ENCODE measurements at places on chromosomes 6 and 20.
A peak's percentile ranks its signal among the peaks of the same experiment; 100 is the strongest.

DNA sequence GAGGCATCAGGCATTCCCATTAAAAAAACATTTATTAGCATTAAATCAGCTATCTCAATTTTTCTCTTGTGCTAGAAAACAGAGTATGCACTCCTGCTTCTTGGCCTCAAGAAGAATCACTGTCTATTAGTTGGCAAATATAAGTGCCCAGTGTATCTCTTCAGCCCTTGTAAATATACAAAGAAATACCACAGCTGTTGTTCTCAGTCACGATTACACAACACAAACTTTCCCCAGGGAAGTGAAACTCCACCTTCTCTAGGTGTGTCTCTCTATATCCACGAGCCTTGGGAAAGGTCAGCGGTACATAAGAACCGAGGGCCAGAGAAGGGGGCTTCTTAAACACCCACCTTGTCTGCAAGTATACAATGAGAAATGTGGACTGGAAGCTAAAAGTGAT lies 194.7 kb downstream of the PKHD1 start:
- no peak for DNase-seq

GRCh38 chr6:496649-497048 lies 105.1 kb downstream of the IRF4 start:
- no peak for DNase-seq

GRCh38 chr20:43942201-43942590 lies 27.5 kb downstream of the TOX2 start:
- no peak for DNase-seq

- DNase-seq = no peak
Measured at GRCh38 chr6:106460481-106460880, 100.0 kb downstream of the CRYBG1 start.

- DNase-seq = no peak
Measured at GRCh38 chr20:25015986-25016385, 23.4 kb upstream of the APMAP start.

DNA sequence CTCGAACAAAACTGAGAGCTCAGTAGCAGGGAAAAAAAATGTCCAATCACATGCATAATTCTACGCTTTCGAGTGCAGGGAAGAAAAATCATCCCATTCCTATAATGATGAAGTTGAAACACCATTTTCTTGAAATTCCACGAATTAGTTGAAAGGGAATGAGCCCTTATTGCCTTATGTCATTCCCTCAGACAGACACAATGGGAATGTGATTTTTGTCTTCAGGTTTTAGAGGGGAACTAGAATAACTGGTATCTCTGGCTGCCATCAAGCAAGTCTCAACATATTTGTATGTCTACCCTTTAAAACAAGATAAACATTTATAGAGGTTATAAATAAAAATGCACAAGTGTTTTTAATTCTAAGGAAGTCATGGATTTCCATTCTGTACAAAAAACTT lies 87.9 kb downstream of the KIF13A start:
- DNase-seq = no peak

DNA sequence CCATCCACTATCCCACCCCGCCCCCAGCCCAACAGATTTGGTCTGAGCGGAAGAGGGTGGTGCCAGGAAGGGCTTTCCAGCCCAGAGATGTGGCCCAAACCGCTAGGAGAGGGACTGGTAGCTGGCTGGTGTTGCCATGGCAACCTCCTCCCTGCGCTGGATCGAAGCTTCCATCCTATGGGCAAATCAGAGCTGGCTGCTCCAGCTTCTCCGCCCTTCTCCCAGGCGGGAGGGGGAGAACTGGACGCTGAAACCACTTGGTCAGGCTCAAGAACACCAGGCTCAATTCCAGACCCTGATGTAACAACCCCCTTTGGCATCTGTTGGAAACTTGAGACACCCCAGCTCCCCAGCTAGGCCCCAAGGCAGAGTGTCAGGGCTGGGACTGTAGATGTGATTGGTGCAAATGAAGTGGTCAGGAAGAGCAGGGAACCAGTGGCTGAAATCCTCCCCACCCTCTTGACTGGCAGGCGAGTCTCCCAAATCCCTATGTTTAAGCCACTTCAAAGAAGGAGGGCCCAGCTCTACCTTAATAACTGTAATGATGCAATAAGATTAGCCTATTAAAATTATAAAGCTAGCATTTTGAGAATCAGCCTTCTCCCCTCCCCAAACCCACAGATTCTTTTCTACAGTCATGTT lies 4.2 kb downstream of the RIMS4 start:
- no peak for DNase-seq

DNA sequence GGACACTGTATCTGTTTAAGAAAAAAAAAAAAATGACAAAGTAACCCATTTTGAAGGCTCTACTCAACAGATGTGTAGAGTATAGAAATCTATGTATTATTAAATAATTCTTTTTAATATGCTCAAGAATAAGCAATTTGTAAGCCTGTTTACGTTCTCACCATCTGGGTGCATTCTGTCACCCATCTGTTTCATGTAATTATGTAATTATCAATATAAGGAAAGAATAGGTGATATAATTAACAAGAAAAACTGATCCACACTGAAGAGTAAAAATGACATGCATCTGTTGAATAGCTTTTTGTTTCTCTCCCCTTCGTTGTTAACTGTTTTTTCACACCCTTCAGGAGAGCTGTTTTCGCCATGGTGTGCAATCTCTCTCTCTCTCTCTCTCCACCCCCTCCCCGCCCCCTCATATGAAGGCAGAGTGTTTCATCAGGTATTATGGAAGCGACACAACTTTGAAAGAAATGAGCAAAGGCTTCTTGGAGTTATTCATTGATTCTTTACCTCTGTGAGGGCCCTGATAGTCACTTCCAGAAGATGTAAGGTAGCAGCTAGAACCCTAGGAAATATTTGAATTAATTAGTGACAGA lies 154.3 kb upstream of the INSM1 start:
- no peak for DNase-seq

DNA sequence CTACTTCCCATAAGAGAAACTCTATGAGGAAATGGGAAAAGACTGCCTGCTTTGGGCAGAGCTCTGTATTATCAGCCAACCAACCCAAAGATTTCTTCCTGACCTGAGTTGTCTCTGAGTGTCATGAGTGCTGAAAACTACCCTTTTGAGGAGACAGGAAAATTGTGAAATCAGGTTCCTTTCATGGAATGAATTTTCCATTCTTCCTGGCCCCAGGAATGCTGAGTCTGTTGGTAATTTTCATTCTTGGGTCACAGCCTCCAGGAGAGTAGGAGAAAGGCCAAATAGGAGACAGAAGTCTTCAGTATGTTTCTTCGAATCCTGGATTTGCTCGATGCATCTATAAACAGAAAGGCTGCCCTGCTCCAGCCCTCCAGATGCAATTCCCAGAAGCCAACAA lies 53.6 kb downstream of the SCML4 start:
- DNase-seq = no peak

DNA sequence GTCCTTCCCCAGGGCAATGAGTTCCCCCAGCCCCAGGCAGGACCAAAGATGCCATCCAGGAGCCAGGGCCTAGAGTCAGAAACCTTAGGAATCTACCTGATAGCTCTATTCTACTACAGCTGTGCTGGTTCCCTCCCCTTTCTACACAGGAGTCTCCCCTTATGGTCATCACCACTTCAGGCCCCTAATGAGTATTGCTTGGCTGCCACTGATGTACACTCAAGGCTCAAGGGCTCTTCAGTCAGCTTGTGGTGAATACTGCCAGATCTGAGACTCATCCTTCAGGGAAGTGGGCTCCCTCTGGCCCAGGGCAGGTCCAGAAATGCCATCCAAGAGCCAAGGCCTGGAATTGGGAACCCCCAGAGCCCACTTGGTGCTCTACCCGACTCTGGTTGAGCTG lies 248.6 kb downstream of the ALDH8A1 start:
- DNase-seq = no peak

DNA sequence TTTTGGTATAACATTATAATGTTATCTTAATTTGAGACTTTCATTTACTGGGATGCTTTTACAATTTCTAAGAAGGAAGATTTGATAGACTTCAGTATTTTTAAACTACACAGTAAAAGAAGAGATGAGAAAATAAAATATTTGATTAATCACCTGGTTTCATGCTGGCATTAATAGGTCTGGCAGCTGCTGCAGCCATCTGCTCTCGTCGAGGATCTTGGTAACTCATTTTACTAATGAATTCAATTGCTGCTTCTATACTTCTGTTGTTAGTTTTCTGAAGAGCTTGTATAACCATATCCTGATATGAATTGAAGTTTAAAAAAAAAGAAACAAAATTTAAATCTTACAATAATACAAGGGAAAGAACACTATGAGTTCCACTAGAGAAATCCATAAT lies 23.0 kb downstream of the LATS1 start:
- no peak for DNase-seq

DNA sequence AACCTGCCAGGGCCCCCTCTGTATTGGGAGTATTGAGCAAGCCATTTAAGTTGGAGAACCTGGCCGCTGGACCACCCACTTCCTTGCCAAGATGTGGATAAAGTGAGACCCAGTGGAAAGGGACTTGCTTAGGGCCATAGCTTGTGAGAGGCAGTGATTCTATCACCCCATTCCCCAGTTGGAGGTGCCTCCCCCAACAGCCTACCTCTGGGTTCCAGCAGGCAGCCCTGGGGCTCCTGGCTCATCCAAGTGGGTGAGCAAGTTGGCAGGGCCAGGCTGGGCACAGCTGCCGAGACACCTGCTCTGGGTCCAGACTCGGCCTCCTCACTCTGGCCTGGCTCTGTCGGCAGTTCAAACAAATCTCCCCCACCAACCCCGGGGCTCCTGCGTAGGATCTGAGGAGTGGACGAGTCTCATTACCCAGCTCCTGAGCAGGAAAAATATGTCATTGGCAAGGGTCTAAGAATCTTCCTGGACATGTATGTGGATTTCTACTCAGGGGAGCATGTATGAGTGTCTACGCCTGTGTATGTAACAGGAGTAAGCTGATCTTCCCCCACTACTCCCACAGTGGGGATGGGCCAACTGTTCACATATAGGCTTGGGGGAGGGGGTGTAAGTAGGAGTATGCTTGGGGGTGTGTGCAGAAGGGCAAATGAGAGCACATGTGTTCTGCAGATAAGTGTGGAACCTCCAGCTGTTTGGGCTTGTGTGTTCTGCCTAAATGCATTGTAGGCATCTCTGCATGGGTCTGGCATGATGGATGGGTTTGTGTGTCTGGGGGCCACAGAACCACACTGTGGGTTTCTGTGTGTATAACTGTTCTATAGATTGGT lies 1.9 kb downstream of the ID1 start:
- peak; percentile 94 for DNase-seq

DNA sequence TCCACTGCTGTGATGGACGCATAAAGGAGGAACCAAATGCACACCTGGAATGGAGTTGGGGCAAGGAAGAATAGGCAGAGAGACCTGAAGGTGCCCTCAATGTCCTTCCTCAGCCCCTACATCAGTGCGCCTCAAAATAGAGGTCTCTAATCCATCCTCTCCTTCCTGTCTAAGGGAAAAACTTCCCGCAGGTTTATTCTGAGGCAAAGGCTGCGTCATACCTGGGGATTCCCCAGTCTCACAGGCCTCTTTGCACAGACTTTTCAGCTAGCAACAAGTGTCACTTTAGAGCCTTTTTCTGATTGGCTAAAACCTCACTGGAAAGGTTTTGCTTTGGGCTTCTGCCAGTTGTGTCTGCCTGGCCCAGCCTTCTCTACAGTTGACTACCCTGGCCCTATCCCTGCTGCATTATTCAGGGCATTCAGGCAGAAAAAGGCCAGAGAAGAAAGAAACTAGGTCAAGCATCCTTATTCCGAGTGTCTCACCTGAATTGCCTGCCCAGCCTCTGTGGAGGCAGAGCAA lies 1.8 kb upstream of the HLA-DQB1 start:
- DNase-seq = peak; percentile 67

GRCh38 chr6:134309983-134310605 lies 7.8 kb downstream of the SGK1 start:
- no peak for DNase-seq
